Myocyte (in vitro differentiated cells): ENCODE measurements at places on chromosomes 11 and 22. TPM values are rescaled to one million over a fixed set of nuclear protein-coding genes. Genes with fewer than 3 reads are reported as not detected.

PARVA gene
- total RNA-seq = 70.5 and 74.5 TPM in 2 replicates

TRIM48 gene
- not detected in 2 replicates for total RNA-seq

SLC22A9 gene
- total RNA-seq = not detected in 2 replicates

TSPAN32 gene
- total RNA-seq = not detected in 2 replicates

RAPSN gene
- 321 and 358 TPM in 2 replicates for total RNA-seq

MPZL3 gene
- total RNA-seq = not detected in 2 replicates

TNNI2 gene
- 429 and 432 TPM in 2 replicates for total RNA-seq

RAB3IL1 gene
- 3.0 and 4.3 TPM in 2 replicates for total RNA-seq

- peak; percentile 83 for DNase-seq
Measured at GRCh38 chr11:14358729-14359439, at the start of gene RRAS2. RRAS2 (minus strand) TSS chr11:14359183; CDS start chr11:14358870, 313 bp downstream.

DNA sequence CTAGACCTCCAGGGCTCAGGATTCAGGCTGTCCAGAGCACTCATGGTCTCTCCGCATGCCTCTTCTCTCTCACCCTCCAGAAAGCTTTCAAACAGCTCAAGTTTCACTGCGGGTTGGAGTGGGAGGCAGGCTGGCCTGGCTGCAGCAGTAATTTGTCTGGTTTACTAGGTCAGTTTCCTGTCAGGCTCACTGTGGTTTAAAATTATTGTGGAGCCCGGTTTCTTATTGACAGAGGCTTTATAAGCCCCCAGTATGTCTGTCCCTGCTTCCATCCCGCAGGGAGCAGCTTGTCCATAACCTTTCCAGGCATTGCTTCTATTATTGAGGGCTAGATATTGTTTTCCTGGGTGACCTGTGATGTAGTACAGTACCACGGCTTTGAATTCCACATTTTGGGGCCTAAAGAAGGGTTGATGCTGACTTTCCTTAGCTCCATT is 235.3 kb upstream of the SORL1-AS1 start:
- peak; percentile 88 for DNase-seq

- DNase-seq = no peak
Measured at GRCh38 chr22:23700706-23701105, 9.9 kb downstream of the RGL4 start.

GRCh38 chr11:2465202-2466068 is 20.6 kb downstream of the KCNQ1 start:
- DNase-seq = no peak

DNA sequence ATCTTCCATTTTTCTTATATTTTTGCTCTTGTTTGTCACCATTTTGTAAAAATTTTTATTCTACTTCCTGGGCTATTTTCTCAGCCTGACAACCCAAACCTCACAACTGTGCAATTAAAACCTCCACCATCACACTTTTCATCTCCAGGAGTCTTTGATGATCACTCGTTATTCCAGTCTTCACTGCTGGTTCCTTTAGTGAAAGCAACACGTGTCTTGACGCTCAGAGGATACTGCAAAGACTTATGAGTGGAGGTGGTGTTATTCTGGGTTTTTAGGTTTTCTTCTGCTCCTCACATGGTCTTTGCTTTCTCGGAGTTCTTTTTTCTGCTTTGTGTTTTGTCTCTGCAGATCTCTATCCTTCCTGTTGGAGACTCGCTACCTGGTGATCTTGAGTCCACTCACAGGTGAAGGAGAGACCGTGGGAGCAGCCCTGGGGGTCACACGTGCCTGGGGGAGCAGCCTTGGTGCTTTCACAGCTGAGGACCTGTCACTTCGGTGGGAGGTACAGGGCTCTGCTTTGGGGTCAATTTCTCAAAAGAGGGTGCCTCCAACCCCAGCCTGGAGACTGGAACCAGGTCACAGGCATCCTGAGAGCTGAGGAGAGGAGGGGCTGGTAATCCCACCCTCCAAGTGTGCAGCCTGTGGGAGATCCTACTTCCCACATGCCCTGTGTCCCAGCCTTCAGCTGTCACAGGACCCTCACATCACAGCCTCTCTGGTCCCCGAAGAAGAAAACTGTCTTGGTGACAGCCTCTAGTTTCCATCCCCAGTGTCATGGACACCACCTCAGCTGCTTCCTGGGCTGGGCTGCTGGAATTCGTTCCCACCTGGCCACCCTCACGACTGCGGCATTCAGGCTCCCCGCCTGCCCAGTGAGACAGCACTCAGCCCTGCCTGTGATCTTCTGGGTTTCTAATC is 11.0 kb downstream of the SULT4A1 start:
- DNase-seq = no peak

DNA sequence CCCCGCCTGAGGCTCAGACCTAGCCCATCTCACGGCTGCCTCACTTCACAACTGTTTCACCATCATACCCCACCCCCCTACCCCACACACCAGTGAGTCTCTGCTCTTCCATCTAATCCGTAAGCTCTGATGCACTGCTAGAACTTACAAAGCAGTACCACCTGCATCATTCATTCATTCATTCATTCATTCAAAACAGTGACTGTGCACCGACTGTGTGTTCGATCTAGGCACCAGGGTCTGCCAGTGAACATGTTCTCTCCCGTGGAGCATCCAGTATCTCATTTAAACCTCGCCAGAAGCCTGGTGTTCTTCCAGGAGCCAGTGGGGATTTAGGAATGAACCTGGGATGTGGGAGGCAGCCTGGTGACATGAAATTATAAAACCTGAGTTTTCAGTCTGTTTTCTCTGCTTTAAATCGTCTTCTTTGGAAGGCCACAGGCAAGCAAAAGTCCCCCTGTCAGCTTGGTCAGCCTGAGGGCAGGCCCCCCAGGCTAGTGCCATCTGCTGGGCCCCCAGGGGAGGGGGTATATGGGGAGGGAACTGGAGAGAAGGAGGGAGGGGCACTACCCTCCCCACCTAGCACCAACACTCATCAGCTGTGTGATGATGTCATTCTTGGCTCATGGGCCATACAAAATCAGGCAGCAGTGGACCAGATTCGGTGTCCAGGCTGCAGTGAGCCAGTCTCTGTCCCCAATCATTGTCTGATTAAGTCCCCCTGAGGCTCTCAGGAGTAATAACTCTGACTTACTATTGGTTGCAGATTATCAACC is 18.4 kb downstream of the TMPRSS6 start:
- no peak for DNase-seq

DNA sequence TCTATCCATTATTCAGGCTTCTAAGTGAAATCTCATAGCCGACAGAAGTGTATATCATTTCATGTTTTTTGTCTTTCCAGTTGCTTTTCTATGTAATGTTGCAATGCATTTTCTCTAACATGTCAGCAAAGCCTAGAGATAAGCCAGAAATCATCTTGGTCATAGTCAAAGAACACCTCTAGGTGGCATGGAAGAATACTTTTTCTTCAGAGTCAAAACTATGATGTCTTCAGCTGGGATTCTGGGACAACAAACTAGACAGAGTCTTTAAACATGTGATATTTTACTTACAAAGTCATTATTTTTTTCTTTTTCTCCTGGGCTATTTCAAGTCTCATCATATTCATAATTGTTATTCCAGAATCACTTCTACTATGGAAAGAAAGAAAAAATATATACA is 4.4 kb downstream of the GAS2 start:
- no peak for DNase-seq

- DNase-seq = peak; percentile 46
Measured at GRCh38 chr22:43004362-43005035, 10.4 kb downstream of the PACSIN2 start.

DNA sequence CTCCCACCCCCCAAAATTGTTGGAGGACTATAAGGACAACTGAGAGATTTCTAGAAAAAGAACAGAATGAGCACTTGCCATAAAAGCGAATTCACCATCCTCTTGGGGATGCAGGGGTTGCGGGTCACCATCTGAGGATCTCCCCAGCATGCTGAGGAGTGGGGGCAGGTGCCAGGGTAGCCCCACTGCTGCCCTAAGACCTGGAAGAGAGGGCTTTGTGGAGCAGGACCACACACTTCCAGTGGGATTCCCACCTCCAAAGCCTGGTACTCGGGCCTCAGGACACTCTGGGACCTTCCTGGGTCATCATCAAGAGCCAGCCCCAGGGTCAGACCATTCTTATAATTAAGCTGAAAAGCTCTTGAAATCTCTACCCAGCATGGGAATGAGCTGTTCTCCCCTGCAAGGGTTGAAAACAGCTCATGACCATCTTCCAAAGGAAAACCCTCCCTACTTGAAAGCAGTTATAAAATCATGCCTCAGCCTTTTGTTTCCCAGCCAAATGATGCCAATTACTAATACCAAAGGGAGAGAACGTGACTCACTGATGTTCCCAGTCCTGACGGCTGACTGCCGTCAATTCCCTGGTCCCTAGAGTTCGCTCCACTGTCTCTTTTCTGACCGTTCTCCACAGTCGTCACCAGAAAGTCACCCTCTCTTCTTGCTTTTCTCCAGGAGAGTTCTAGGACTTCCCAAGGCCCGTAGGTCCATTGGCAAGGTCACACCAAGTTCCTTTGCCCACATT is 76.8 kb upstream of the CREB3L1 start:
- peak; percentile 21 for DNase-seq

DNA sequence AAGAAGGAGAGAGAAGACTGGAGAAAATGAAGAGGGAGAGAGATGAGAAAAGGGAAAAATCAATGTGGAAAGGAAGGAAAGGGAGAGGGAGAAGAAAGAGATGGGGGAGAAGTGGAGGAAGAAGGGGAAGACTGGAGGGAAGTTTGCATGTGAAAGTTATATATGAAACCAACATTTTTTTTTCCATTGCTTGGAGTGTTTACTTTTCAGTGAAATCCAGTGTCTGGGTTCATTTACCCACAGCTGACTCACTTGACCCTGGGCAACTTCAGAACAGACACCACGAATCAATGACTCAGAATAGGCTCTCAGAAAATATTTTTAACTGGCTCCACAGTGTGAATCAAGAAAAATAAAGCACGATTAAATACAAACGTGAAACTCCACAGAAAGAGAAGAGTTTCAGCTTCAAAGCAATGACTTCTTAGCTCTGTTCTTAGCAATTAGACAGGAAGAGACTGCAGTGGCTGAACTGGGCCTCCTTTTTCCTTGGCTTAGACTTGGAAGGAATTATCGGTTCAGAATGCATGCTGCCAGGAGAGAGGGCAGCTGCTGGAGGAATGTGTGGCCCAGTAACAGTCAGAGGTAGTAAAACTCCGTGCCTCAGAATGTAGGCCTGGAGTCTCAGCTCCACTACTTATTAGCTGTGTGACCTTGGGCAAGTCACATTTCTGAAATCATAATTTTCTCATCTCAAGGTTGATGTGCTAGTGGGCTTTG is 237.5 kb downstream of the MIAT start:
- peak; percentile 85 for DNase-seq

DNA sequence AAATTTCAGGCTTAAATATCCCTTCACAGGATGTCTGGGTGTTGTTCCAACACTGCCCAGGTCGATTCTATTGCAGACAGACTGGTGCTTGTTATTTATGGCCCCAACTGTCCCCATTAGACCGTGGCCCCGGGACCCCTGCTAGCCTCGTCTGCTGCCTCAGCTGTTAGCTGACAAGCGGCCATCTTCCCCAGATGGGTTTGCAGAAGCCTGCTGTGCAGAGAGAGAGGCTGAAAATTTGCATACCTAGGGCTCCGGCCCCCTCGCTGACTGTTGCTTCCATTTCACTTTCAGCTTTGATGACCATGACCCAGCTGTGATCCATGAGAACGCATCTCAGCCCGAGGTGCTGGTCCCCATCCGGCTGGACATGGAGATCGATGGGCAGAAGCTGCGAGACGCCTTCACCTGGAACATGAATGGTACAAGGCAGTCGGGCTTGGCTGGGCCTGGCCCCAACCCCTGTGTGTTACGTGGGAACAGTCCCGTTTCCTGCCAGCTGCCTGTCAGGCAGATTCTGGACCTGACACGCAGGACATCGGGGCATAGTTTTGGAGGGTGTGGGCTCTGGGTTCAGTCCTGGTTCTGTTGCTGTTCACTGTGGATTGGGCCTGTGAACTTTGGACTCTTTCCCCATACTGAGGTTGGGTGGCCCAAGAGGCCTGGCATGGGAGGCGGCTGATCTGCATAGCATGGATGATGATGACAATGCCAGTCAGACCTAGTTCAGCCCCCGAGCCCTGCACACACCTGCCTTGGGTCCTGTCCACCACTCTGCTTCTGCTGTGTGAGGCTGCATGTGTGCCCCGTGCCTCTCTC is 16.4 kb downstream of the SMARCB1 start:
- DNase-seq = no peak

DNA sequence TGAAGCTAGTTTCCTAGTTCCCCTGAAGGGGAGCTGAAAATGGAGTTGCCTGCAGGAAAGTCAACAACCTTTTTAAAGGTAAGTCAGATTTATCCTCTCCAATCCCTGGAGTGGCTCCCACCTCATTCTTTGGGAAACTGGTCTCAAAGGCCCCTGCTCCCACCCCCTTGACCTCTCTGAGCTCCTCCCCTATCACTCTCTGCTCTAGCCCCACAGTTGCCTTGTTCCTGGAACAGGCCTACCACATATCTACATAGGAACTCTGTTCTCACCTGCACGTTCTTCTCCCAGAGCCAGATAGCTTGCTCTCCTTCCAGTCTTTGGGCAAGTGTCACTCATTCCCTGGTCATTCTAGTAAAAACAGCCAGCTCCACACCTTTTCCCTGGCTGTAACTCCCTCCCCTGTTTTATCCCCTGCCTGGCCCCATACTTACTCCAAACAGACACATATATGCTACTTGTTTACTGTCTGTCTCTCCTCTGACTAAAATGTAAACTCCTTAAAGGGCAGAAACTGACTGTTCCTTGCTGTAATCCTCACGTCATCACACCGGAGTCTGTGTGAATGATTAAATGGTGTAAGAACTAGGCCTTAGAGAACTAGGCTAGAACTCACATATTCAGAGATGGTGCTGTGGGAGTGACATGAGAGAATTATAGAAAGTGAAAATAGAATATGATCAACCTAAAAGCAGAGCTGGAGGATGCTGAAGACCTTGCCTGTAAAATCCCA is 53.3 kb downstream of the TCF20 start:
- DNase-seq = no peak

- DNase-seq = peak; percentile 43
Measured at GRCh38 chr11:46402957-46403902, 11.7 kb upstream of the CHRM4 start.
